ENCODE measurements at places on chromosomes 6 and 20. TPM values are rescaled to one million over a fixed set of nuclear protein-coding genes. Genes with fewer than 3 reads are reported as not detected.

The BTNL2 gene
- total RNA-seq, result 4.9 TPM

The TRIM31 gene
- not detected for total RNA-seq

The C4B gene
- 3.7 TPM for total RNA-seq

The SMOC2 gene
- total RNA-seq, result not detected

The BPIFA1 gene
- not detected for total RNA-seq

The SPATS1 gene
- not detected for total RNA-seq

The COL12A1 gene
- total RNA-seq, result not detected

The TFAP2D gene
- total RNA-seq, result not detected

The CDH22 gene
- not detected for total RNA-seq

The GDAP1L1 gene
- total RNA-seq, result not detected

The PRR18 gene
- total RNA-seq, result 0.13 TPM
